ENCODE measurements at places on chromosomes 7 and 10.

- DNase-seq: no peak
Observed at GRCh38 chr7:20301311-20301939, 29.3 kb upstream of the ITGB8 start.

DNA sequence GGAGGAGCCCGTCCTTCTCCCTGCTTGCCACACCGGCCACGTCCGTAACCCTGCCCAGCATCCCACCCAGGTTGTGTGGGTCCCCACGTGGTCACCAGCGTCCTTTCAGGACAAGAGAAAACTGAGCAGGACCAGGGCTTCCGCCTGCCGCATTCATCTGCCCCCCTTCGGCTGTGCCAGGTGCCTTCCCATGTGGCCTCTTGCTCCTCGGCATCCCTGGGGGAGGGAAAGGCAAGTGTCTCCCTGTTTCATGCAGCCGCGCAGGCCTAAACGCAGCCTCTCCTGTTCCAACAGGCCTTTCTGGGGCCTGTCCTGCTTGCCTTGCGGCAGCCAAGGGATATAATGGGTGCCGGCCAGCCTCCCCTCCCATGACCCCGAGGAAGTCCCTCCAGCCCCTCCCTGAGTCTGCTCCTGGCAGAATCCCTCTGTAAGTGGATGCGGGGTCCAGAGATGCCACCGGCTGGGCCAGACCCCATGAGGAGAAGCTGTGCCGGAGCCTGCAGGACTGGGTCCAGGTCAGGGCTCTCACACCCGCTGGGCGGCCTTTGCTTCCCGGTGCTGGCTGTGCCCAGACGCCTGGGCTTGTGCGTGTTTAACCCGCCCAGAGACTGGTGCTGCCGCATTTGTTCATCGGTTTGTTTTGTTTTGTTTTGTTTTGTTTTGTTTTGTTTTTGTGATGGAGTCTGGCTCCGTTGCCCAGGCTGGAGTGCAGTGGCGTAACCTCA is 23.1 kb downstream of the SHH start:
- no peak for DNase-seq

GRCh38 chr7:140922741-140923345 is 1.9 kb downstream of the BRAF start:
- DNase-seq: no peak

DNA sequence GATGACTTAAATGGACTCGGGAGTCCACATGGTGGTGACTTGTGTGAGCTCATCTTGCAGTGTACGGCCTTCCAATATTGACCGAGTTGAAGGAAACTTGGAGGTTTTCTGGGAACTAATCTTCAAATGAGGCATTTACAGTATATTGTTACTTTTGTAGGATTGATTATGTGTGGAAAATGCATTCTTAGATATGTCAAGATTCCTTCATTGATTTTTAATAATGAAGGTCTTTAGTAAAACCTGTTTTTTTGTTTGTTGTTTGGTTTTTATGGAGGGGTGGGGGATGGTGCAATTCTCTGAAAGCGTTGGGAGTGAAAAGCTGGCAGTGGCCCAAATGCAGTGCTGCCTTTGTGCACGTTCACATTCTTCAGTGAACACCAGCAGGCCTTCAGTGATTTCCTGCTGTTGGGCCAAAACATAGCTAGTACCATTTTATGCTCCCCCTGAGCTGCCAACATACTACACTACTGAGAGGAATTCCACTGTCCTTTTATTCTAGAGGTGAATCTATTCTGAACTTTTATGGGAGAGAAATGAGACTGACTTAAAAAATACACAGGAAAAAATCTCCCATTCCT is 50.4 kb downstream of the CCNY start:
- DNase-seq: no peak

DNA sequence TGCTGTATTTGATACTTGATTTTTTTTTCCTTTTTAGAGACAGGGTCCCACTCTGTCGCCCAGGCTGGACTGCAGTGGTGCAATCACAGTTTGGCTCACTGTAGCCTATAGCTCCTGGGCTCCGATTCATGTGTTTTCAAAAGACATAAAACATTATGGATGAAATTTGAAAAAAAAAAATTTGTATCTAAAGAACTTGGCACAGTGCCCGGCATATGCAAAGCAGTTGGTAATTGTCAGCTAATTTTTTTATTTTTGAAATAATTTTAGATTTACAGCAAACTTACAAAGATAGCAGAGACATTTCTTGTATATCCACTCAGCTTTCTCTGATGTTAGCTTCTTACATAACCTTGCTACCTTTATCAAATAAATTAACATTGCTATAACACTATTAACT is 20.3 kb upstream of the SAMD8 start:
- no peak for DNase-seq

GRCh38 chr7:71548746-71549145 is 416.8 kb downstream of the GALNT17 start:
- DNase-seq: no peak

GRCh38 chr7:116197360-116197759 is 13.0 kb upstream of the TES start:
- DNase-seq: no peak

GRCh38 chr10:12027539-12027938 is 15.1 kb downstream of the UPF2 start:
- DNase-seq: no peak

GRCh38 chr10:21556527-21556926 is 22.5 kb downstream of the MLLT10 start:
- DNase-seq: no peak

GRCh38 chr7:26167303-26167934 is 15.4 kb downstream of the NFE2L3 start:
- no peak for DNase-seq

GRCh38 chr10:88385601-88386203 is 197.4 kb downstream of the RNLS start:
- DNase-seq: no peak

GRCh38 chr7:159197066-159197975 is 52.7 kb upstream of the VIPR2 start:
- no peak for DNase-seq

- DNase-seq: no peak
Observed at GRCh38 chr10:31120961-31121685, 89.5 kb upstream of the ZNF438 start.

DNA sequence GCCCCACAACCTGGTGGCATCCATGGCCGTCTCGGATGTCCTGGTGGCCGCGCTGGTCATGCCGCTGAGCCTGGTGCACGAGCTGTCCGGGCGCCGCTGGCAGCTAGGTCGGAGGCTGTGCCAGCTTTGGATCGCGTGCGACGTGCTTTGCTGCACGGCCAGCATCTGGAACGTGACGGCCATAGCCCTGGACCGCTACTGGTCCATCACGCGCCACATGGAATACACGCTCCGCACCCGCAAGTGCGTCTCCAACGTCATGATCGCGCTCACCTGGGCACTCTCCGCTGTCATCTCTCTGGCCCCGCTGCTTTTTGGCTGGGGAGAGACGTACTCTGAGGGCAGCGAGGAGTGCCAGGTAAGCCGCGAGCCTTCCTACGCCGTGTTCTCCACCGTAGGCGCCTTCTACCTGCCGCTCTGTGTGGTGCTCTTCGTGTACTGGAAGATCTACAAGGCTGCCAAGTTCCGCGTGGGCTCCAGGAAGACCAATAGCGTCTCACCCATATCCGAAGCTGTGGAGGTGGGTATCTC is 1.1 kb downstream of the HTR5A start:
- DNase-seq: no peak

- DNase-seq: no peak
Observed at GRCh38 chr7:5223646-5224340, 33.8 kb downstream of the WIPI2 start.

GRCh38 chr7:30983042-30983913 is 19.5 kb downstream of the GHRHR start:
- DNase-seq: no peak

- DNase-seq: no peak
Observed at GRCh38 chr10:24363070-24363469, 154.1 kb downstream of the KIAA1217 start.

DNA sequence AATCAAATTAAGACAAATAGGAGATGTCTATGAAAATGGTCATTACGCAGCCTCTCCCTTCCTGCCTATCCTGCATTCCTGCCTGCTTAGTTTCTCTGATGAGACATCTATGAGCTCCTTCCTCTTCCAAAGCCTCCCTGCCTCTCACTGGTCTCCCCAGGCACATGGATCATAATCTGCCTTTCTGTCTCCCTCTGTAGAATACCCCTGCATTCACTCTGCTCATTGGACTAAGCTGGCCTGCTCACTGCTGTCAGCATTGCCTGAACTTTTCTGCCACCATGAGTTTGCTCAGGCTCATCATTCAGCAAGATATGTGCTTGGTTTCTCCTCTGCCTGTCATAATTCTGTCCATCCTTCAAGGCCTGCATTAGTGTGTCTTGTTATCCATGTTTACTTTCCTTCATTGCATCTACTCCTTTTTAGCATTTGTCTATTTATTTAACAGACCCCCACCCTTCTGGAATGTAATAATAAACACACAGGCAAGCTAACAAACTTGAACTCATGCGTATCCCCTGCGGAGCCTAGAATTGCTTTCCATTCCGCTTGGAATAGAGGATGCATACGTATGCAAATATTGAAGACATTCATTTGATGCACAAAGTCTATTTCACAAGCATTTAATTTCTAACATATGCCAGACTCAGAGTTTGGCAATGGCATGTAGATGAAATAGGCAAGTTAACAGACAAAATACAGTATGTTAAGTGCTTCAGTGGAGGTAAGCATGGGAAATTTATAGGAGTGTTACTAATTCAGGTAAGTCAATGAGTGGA is 88.3 kb downstream of the PTPRZ1 start:
- DNase-seq: no peak

GRCh38 chr7:8213381-8213780 is 48.6 kb downstream of the ICA1 start:
- no peak for DNase-seq

DNA sequence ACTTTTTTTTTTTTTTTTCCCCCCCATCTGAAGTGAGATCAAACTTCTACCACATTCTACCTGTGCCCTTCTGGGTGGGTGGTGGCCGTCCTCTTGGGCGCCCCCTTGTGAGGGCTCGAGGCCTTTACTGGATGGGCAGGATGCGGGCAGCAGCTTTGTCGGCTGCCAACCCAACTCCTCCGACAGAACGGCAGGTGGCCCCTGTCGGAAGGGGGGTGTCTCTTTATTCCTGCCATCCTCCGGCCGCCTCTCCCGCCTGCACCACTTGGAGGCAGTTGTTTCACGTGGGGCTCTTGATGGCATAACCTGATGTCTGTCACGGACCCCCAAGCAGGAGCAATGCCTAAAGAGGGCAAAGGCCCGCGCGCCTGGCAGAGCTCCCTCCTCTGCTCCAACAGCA is 31.0 kb downstream of the AMZ1 start:
- no peak for DNase-seq

- DNase-seq: no peak
Observed at GRCh38 chr10:6778992-6779701, 199.1 kb upstream of the PRKCQ start.

DNA sequence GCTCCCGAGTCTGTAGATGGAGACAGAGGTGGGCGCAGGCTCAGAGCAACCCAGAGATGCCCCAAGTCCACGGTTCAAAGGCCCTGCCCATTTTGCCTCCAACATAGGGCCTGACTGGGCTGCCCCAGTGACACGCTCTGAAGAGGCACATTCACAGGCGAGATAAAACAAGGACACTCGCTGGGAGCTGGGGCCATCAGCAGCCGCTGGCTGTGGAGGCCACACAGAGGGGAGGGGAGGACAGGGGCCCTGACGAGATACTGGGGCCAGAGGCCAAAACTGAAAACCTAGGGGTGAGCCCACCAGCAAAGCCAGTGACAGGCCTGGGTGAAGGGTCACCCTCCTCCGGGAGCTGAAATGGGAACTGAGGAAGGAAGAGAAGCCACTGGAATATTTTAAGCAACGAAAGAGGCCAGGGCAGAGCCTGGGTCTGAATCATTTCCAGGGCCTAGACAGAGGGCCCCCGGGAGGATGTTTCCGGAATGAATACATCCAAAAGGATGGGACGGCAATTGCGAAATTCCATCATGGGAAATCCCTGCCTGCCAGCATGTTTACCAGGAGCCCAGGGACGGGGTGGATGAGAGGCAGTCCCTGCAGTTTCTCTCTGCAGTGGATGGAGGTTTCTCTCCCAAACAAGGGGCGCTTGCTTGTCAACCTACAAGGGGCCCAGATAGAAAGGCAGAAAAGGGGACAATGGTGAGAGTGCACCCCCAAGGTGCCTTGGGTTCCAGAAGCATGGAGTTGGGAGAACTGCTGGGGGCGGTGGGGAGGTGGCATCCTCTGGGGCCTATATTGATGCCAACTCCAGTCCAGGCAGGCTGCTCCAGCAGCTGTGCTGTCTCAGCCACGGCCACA is 29.0 kb upstream of the HSPA12A start:
- peak; percentile 71 for DNase-seq

GRCh38 chr7:102404005-102404861 is 8.1 kb downstream of the PRKRIP1 start:
- DNase-seq: no peak

GRCh38 chr7:45151967-45152366 is 5.6 kb upstream of the RAMP3 start:
- DNase-seq: no peak

- no peak for DNase-seq
Observed at GRCh38 chr10:121732656-121733445, 134.6 kb upstream of the FGFR2 start.

DNA sequence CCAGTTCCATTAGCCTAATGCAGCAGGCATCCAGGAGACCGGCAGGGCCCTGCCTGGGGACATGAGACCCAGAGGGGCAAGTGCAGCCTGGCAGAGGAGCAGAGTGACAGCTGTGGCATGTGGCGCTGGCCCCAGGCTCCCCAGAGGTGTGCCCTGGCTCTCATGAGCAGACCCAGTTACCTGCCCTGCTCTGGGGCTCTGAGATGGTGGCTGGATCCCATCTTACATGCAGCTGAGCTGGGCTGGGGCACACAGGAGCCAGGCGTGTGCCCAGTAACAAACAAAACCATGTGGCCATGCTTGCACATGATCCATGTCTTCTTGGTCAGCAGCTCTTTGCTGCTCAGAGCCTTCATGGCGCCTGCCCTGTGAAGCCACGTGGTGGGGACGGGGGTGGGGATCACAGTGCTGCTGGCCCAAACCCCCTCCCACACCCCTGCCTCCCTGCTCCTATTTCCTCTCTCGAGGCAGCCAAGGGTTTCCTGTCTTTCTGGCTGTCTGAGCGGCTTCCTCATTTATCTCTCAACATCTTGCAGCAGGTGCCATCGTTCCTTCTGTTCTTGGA is 40.3 kb upstream of the GTF2I start:
- DNase-seq: no peak

DNA sequence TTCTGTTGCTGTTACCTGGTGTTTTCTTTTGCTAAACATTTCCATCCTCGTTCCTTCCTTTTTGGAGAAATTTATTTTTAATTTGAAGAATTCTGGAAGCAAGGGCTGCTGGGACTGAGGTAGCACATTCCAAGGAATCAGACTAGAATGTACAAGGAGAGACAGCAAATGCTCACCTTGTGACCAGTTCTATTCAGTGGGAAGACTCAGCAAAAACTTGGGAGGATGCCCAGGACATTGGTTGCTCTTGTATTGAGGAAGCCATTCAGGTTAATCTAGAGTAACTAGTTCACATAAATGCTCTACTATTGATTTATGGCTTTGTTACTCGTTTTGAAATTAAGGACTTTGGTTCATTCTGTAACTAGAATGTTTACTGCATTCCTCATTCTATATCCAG is 11.3 kb downstream of the PLCE1 start:
- no peak for DNase-seq

- no peak for DNase-seq
Observed at GRCh38 chr7:33486633-33487032, 357.3 kb downstream of the BBS9 start.

GRCh38 chr7:99677013-99677647 is 2.7 kb downstream of the CYP3A5 start:
- no peak for DNase-seq

All from ascending aorta (tissue), 2 donors.